NCI-H460 (cell line): ENCODE measurements at places on chromosomes 2 and 18.

- peak; percentile 17 for DNase-seq
These were observed 612.8 kb downstream of the RNF144A start for GRCh38 chr2:7530001-7530400.

DNA sequence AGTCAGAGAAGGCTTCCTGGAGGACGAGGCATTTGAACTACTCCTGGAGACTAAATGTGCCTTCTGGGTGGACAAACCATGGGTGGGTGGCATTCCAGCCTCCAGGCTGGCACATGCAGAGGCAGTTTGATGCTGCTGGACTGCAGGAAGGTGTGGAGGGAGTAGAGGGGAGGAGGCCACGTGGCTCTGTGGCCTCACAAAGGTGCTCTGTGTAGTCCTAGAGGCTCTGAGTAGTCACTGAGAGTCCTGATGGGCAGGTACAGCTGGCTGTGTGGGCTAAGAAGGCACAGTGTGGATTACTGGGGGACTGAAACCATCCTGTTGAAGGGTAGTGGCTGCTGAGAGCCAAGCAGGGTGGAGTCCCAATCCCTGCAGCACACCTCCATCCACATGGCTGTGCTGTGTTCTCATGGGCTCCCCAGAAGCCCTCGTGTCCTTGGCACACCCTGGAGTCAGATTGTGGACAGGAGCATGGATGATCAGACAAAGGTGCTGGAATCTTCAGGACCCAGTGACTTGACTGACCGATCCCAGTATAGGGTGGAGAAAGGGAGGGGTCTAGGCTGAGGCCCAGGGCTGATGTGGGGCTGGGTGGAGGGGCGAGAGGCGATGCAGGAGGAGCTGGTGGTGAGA, 87.4 kb upstream of the HS6ST1 start:
- DNase-seq, result no peak

DNA sequence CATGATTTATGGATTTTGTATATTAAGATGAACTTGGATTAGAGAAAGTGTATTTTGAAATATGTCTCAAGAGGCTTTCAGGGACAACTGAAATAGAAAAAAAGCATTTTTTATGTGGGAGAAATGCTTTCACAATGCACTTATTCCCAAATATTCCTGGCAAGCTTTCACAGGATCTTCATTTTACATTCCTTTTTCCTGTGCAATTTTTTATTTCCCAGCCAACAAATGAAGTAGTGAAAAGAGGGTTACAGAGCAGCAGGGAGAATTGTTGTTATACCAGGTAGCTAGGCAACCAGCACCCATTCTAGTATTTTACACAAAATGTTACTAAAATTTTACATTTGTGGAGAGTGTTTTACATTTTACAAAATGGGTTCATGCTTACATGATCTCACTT, 167.0 kb upstream of the RPRM start:
- DNase-seq, result no peak

DNA sequence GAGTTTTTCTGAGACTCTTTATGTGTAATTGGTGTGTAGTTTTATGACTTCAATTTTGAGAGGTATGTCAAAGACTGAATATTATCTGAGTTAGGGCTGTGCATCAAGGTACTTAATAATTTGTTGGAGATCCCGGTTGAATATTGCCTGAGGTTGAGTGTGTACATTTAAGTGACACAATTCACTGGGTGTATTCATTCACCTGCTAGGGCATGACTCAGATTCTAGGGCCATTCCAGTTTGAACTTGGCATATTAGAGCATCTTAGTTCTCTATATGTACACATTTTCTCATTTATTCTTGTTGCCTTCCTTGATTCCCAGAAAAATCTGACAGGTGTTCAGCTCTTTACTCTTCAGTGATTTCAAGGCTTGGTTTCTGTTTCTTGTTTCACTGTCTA, 12.5 kb downstream of the MAP4K4 start:
- DNase-seq, result no peak

DNA sequence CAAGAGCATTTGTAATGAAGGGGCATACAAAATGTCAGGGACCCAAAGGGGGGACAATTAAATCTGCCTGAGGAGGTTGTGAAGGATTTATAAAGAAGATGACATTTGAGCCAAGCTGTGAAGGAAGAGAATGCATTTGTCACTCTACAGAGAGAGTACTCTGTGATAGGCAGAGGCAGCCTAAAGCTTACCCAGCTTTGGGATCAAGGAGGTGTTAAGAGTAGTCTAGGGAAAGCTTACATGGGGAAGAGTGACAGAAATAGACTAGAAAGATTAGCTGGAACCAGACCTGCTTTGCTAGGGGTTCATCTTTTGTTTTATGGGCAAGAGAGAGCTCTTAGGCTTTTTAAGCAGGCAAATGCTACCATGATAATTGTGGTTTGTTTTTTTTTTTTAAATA, 169.1 kb upstream of the CYP26B1 start:
- DNase-seq, result no peak

DNA sequence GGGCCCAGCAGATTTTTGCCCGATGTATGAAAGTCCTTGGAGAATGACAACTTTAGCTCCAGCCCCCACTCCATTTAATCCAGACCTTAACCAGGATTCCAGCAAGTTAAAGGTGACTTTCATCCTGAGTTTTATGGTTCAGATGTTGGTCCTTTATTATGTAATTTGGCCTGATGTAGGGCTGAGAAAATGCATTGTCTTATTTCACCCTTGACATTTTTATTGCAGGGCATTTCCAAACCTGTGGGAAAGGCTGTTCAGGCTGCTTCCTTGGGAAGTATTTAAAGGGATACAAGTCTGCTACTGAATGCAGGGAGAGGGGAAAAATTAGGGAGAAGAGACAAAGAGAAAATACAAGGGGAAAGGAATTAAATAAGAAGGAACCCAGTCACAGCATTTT, 48.8 kb downstream of the ASB1 start:
- DNase-seq, result no peak

- DNase-seq, result no peak
These were observed 5.7 kb downstream of the PSME4 start for GRCh38 chr2:53964987-53965687.

GRCh38 chr2:111204706-111205105, 84.0 kb downstream of the BCL2L11 start:
- no peak for DNase-seq

DNA sequence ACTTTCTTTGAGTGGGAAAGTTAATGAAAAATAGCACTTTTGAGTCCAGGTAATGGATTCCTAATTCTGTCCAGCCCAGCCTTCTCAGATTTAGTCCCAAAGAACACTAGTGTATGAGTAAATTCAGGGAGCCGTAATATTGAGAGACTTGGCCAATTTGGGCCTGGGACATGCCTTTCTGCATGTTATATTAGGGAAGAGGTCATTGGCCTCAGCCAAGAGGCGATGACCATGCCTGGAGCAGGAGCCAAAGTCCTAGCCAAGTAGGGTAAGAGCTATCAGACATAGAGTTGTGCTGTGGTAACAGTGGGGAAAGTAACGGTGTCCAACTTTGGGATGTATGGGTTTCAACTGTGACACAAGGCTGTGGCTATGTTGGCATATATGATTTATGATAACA, 336.5 kb upstream of the ZNF804A start:
- no peak for DNase-seq

DNA sequence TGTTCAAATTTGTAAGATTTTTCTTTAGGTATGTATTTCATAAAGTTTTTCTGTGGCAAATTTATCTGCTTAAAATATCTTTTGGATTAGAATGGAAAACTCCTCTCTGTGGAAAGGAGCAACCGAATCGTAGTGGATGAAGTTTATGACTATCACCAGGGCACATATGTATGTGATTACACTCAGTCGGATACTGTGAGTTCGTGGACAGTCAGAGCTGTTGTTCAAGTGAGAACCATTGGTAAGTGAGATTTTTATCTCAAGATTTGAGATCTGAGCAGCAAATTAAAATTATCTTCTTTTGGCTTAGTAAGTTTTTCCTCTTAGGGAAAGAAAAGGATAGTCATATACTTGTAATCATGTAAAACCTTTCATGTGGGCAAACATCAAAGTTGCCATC, 14.2 kb downstream of the IL18RAP start:
- DNase-seq, result no peak

GRCh38 chr2:111909079-111909478, 10.7 kb downstream of the MERTK start:
- DNase-seq, result no peak

- no peak for DNase-seq
These were observed 56.5 kb upstream of the RAPH1 start for GRCh38 chr2:203591642-203592041.

DNA sequence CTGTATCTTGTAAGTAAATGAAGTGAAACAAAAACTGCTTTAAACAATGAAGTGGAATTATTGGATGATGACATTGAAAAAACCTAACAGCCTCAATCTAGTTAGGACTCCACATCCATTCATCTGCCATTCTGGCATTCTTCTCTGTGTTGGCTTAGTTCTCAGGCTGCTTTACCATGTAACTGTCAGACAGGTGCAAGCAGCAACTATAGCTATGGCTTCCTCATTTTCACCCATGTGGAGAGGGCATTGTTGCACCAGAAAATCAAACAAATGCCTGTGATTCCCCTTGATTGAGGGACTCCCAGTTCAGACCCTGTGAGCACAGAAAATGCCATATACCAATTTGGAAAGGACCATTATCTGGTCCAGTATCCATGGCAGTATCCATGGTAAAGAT, 129.5 kb upstream of the NYAP2 start:
- no peak for DNase-seq

DNA sequence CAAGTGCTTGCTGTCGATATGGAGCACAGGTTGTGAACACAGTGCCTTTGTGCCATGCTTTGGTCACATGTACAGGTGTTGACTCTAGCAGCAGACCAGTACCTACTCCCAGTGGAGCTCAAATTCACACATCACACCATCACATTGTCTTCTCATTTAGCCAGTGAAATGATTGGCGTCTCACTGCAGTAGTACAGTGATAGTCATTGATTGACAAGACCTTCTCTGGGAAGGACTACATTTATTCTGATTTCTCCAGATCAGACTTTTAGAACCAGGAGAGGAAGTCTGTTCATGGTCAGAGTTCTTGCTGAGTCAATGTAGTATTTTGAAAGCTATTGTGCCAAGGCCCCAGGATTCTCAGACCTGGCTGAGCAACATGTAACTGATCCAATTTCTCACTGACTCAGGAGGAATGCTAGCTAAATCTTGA, 75.2 kb downstream of the FMNL2 start:
- no peak for DNase-seq

- no peak for DNase-seq
These were observed 20.9 kb upstream of the KDSR start for GRCh38 chr18:63387861-63388260.

DNA sequence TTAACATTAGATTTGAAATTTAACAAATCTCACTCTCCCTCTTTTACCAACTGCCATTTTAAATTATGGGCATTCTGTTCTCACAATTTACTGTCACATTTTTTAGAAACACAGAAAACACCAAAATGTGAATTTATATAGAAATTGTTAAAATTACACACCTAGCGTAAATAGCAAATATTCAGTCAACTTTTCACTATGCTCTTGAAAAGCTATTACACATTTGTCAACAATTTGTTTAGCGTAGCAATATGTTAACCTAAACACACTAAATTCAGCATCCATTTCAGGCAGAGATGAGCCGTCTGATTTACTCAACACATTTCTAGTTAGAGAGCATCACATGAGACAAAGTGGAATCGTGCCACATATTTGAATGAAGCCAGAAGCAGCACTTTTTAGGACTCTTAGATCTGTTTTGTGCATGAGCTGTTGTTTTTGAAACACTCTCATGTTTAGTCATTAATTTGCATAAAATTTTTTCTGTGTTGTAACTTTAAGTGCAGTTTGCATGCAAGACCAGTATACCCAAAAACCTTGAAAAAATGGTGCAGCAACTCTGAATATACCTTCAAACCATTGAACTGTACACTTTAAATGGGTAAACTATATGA, 8.2 kb downstream of the TTC32 start:
- no peak for DNase-seq
